ENCODE measurements at places on chromosomes 1 and 21. TPM values are rescaled to one million over a fixed set of nuclear protein-coding genes. Genes with fewer than 3 reads are reported as not detected.

MED8 gene
- 33.5 TPM for total RNA-seq

KCNJ9 gene
- total RNA-seq: not detected

CDC73 gene
- 45.1 TPM for total RNA-seq

PODN gene
- not detected for total RNA-seq

AKR7A3 gene
- 0.54 TPM for total RNA-seq

PLA2G2A gene
- not detected for total RNA-seq

PM20D1 gene
- total RNA-seq: 0.22 TPM

TMEM183A gene
- 82.2 TPM for total RNA-seq

CELA3A gene
- total RNA-seq: not detected

SPATA17 gene
- not detected for total RNA-seq

PLPPR4 gene
- not detected for total RNA-seq

MRPL37 gene
- total RNA-seq: 198 TPM

VASH2 gene
- total RNA-seq: 0.25 TPM

CAPN8 gene
- not detected for total RNA-seq

CBS gene
- total RNA-seq: 91.9 TPM

IGSF8 gene
- total RNA-seq: 49.5 TPM

PEAR1 gene
- not detected for total RNA-seq

S100A1 gene
- not detected for total RNA-seq

TRMT13 gene
- total RNA-seq: 17.5 TPM

FLG2 gene
- not detected for total RNA-seq

SPATA45 gene
- total RNA-seq: not detected

NEXN gene
- total RNA-seq: 2.8 TPM

NUAK2 gene
- 1.9 TPM for total RNA-seq

NCDN gene
- 17.5 TPM for total RNA-seq

S100A12 gene
- total RNA-seq: not detected

KRTAP19-3 gene
- total RNA-seq: not detected

CIART gene
- total RNA-seq: 3.6 TPM

TINAGL1 gene
- total RNA-seq: not detected

S1PR1 gene
- total RNA-seq: 66.4 TPM

PTPN22 gene
- 54.0 TPM for total RNA-seq

TSSK3 gene
- 0.85 TPM for total RNA-seq

GBP3 gene
- 5.7 TPM for total RNA-seq

LCA5L gene
- not detected for total RNA-seq

C2CD4D gene
- total RNA-seq: 1.6 TPM

ANKRD45 gene
- total RNA-seq: not detected

ICOSLG gene
- 5.4 TPM for total RNA-seq

NES gene
- total RNA-seq: not detected

APCS gene
- total RNA-seq: not detected

RPTN gene
- not detected for total RNA-seq
